ENCODE measurements at places on chromosomes 4 and X.

GRCh38 chr4:138756519-138756918, 259.1 kb upstream of the NOCT start:
- DNase-seq: no peak

DNA sequence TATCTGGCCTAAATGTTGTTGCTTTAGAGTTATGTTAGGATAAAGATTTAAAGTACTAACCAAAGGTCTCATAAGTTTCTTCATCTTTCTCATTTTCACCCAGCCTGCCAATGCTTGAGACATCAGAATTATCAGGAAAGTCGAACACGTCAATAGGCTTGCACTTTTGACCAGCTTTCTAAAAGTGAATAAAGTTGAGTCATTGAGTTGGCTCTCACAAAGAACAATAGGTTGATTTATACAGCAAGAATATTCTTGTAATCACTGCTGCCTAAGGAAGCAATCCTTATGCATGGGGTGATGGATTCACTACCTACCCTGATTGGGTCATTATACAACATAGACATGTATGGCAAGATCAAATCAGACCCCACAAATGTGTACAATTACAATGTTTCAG, 5.0 kb downstream of the CENPU start:
- DNase-seq: no peak

- DNase-seq: no peak
Observed at GRCh38 chrX:31287861-31288260, 216.0 kb upstream of the FTHL17 start.

DNA sequence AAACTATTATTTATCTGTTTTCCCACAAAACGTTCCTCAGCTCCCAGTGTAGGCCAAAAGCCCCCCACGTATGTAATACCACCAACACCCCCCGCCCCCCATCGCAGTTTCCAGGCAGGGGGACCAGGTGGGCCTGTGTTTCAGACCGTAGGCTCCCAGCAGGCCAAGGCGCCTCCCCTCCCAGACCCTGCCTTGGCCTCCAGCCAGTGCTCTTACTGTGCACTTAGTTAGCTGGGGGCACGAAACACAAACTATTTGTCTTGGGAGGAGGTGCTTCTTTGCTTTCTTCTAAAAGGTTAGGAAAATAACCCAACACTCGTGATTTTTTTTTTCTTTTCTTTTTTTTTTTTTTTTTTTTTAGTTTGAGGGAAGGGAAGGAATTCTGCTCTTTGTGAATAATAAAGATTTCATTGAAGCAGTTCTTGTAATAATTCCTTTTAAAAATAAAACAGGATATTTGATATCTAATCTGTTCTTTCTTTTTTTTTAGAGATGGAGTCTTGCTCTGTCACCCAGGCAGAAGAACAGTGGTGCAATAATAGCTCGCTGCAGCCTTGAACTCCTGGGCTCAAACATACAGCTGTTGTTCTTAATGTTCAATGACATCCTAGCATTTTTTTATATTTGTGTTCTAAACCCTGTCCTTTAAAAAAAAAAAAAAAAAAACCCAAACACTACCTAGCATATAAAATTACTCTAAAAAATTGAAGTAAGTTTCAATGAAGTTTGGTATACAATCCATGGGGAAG, 83.0 kb upstream of the CLDN34 start:
- peak; percentile 2 for DNase-seq

- DNase-seq: peak; percentile 42
Observed at GRCh38 chrX:102720237-102721168, at the start of gene GPRASP3. TSS of gene GPRASP3 (plus strand) at chrX:102720743. CDS start at chrX:102748996, 28,253 bp downstream.

DNA sequence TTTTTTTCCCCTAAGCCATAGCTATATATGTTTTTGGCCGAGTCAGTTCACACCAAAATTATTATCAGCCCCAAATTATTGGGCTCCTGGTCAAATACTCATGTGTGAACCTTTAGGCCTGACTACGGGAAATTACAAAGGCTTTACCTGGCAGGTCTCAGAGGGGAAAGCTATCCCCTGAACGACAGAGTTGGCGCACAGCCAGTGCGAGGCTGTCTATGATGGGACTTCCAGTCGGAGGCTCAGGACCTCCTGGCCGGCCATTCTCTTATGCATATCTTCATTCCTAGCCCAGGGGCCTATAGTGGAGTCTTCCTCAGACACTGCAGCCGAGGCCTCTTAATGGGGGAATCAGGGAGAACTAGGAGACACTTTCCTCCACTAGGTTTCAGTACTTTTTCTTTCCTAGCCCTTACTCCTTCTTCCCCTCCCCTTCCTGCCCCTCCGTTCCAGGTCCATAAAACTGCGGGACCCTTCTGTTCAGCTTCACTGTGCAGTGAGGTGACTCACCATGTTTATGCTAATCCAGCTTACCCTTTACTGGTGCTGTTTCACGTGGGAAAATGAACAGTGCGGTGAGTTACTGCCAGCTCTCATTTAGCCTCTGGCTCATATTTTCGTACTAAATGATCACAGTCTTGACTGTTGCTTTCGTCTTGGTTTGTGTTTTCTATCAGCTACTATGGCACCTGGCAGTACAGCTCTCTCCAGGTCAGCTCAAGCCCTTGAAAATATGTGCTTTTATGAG, 533.9 kb downstream of the FSTL5 start:
- DNase-seq: no peak

Measured in NCI-H1092 (cell line).